ENCODE measurements at places on chromosomes 4 and X.

DNA sequence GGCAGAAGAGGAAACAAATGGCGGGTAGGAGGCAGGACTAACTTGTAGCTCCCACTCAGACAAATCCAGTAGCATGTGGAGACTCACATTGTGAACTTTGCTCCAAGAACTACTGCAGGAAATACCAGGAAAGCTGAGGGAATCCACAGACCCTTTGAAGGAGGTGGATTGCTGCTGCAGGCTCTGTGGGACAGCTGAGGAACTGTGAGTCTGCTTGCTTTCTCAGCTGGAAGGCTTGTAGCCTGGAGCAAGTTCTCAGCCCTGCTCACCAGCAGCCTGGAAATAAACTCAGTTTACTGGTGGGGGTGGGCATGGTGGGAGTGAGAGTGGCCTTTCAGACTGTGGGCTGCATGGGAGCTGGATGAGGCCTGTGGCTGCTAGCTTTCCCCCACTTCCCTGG, 16.0 kb downstream of the RTL3 start:
- DNase-seq = no peak

GRCh38 chr4:138487230-138487629, 245.1 kb upstream of the SLC7A11 start:
- no peak for DNase-seq

- DNase-seq = no peak
Measured at GRCh38 chrX:88604433-88605221, 142.4 kb upstream of the CPXCR1 start.

- DNase-seq = no peak
Measured at GRCh38 chr4:52510939-52511565, 148.0 kb downstream of the USP46 start.

- no peak for DNase-seq
Measured at GRCh38 chr4:18050448-18050847, 28.9 kb upstream of the LCORL start.

DNA sequence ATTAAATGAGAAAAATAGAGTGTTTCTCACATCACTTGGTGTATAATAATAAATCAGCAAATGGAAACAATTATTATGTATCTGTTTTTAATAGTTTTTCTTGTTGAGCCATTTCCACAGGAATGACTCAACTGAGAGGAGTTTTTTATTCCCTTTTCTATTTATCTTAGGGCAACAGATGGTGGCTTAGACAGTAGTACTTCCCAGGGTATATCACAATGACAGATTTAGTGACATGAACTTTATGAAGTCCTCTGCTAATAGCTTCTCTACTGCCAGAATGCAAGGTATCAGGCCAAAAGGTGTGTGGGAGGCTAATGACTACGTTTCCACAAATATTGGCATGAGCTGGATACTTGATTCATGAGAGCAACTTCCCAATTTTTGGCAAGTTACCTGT, 126.7 kb downstream of the HTR2C start:
- no peak for DNase-seq

- DNase-seq = no peak
Measured at GRCh38 chrX:17662391-17662790, 74.9 kb upstream of the SCML1 start.

GRCh38 chrX:131633285-131633917, 89.5 kb downstream of the OR13H1 start:
- DNase-seq = peak; percentile 57

DNA sequence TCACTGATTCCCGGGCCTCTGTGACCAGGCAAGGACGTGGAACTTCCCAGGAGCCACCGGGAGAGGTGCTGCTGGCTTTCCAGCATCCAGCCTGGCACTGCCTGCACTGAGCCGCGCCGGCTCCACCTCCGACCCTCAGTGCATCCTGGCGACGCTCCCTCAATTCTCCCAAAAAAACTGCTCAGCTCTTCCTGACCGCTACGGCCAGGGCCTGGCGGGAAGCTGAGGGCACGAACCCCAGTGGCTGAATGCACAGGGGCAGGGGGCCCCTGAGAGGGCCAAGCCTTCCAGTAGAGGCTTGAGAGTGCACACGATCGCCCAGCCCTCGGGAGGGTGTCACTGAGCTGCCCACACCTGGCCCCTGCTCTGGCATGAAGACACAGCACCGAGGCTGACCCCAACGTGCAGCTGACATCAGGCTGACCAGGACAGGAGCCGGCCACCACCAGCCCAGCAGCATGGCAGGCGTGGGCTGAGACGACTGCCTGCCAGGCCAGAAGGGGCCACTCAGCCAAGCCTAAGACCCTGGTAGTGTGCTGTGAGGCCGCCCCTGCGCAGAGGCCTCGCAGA, 6.9 kb downstream of the CTBP1 start:
- DNase-seq = no peak

DNA sequence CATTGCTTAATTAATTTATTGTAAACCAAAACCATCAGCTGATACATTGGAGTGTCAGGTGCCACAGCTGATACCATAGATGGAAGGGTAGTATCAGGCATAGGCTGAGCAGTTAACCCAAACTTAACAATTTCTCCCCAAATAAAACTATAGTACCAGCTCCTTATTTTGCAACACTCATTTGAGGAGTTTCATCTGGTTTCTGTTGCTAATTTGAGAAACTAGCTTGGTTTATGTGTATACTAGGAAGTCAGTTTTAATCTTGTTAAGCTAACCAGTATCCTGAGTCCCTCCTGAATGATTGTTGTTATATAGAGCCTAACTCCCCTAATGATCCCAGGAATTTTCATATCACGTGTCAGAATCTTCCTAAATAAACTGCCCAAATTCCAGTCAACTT, 12.7 kb downstream of the DCAF16 start:
- DNase-seq = no peak

DNA sequence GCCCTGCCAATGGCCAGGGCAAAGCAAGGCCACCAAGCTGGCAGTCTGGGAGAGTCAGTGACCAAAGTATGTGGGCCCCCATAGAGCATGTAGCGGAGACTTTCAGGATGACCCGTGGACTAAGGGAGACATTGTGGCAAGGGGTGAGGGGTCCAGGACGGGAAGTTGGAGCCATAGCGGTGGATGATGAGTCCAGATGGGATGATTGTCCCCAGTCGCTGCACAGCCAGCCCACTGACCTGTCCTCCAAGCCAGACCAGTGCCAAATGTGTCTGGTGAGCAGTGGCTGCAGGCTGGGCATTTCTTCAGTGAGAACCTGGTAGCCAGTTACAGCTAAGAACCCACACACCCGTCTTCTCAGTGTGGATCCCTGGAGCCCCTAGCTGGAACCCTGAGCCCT, 34.3 kb downstream of the ZNF185 start:
- no peak for DNase-seq

DNA sequence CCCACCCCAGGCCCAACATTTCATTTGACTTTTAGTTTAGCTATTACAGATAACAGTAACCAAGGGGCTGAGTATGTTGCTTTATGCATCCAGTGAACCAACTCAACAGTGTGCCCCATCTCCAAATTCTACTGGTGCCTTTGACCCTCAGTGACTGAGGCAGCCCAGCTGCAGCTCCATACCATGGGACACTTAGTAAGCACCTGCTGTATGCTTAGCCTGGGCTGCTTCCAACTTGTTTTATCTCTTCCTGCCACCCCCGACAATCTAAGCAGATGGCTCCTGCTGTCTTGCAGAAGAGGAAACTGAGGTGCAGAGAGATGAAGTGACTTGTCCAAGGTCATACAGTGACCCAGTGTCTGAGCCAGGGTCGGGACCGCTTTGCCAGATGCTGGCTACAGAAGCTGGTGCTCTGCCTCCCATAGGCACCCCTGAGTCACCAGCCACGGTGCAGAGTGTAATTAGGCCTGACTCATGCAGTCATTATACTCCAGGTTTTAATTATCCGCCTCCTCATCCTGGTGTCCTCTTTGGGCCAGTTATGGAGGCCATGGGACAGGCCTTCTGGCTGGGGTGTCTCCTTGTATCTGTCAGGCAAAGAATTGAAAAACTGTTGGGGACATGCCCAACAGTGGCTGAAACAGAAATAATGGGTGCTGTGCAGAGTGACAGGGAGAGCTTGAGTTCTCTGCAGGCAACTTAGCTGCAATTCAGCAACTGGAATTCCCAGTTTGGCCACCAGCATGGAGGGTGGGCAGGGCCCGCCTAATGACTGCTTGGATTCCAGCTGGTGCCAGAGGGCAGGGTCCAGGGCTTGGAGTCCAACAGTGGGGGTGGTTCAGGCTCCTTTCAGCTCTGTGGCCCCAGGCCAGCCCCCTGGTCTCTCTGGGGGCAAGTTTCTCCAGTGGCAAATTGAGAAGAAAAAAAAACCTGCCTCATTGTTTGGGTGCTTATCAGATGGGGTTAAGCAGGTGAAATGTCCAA, 8.2 kb upstream of the GPR78 start:
- DNase-seq = no peak

DNA sequence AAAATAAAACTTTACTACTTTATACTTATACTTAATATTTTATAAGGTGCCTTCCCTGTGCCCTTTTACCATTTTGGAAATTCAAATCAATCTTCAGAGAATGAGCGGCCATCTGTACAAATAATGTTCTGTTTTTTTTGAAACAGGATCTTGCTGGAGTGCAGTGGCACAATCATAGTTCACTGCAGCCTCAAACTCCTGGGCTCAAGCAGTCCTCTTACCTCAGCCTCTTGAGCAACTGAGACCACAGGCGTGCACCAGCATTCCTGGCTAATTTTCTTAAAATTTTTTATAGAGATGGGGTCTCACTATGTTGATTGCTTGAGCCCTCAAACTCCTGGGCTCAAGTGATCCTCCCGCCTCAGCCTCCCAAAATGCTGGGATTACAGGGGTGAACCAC, 53.5 kb downstream of the FAM114A1 start:
- no peak for DNase-seq

DNA sequence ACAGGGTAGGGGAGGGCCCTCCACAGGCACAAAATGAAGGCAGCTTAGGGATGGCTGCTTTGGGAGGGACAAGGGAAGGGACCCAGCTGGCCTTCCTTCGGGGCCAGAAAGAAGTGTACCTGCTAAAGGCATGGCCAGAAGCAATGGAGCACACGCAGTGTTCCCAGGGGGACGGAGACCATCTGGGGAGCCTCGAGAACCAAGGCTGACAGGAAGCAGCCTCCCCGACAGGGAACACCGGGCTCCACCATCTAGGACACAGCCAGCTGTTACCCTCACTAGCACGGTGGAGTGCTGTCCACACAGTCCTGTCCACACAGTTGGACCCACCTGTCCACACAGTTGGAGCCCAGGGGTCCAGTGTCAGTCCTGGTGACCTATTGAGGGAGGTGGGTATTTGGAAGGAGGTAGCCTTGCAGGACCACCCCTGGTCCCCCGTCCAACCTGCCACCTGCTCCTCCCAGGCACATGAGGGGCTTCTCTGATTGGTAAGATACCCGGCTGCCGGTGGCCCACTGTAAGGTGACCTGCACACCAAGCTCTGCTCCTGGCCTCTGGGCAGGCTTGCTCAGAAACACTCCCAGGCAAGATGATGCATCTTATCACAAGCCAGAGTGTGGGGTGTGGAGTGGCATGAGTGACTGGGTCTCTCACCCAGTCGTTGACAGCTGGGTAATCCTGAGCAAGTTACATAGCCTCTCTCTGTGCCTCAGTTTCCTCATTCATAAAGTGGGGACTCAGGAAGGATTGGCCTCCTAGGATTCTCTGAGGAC, 20.5 kb upstream of the AFAP1 start:
- DNase-seq = no peak

- DNase-seq = no peak
Measured at GRCh38 chr4:53583513-53583912, 7.8 kb downstream of the LNX1 start.

GRCh38 chr4:78426972-78427371, 124.6 kb upstream of the ANXA3 start:
- DNase-seq = no peak

GRCh38 chr4:97866821-97867556, 276.3 kb downstream of the STPG2 start:
- DNase-seq = no peak

DNA sequence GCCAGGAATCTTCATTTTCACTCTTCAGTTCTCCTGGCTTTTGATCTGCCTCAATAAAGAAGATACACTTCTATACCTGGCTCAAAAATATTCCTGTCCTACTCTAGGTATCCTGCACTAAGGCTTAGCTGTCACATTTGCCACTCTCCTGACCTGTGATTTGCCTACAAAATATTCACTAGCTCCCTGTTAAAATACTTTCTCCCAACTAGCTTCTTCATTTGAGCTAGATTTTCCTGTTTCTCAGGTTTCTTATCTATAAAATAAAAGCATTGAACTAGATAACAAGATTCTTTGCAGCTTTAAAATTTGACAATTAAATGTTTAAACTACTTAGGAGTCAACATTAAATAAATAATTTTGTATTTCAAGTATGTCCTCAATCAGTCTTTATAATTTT, 53.2 kb downstream of the CHIC2 start:
- DNase-seq = no peak

DNA sequence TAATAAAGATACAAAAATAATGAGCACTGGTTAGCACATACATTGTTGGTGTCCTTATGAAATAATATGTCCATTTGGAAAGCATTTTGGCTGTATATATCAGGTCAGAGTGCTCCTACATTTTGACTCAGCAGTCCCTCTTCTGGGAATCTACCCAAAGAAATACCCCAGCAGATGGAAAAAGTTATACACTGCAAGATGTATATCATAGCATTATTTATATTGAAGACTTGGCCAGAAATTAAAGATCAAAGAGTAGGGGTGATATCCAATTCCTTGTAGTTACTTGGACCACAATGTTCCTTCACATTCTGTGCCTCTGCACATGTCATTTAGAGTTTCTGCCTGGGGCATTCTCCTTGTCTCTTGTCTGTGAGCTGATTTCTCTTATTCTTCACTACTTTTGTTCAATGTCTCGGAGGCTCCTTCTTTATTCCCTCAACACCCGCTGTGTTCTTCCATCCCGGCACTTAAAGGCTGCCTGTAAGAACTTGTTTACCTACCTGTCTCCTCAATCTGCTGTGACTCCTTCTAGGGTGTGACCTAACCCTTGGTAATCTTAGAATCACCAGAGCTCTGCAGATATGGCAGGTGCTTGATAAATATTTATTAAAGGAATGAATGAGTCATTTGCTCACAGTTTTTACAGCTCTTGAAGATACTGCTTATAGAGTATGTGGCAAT, 3.1 kb upstream of the TSPAN5 start:
- no peak for DNase-seq

- no peak for DNase-seq
Measured at GRCh38 chr4:10122236-10122932, 5.8 kb upstream of the WDR1 start.

- no peak for DNase-seq
Measured at GRCh38 chr4:132195176-132195575, 953.9 kb upstream of the PCDH10 start.

DNA sequence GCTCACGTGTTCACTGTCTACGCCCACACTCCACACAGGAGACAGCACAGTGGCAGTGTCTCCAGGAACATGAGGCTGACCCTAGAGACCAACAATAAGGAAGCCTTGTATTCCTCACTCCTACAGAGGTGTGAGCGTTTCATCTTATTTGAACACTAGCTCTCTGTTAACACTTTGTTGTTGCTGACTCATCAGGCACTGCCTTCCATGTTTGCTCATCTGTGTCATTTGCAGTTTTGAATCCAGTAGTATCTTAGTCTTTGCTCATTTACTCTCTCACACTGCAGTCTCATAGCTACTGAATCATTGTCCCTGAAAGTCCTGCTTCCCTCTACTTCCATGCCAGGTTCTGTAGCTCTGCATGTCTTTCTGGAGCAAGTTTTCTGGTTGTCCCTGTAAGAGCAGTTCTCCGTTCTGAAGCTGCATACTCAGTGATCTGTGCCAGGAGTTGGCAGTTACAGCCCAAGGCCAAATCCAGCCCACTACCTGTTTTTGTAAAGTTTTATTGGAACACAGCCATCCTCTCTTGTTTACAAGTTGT, 80.3 kb upstream of the DCLK2 start:
- DNase-seq = no peak

- DNase-seq = peak; percentile 20
Measured at GRCh38 chr4:119858176-119858575, 208.5 kb downstream of the MAD2L1 start.

All from suppressor macrophage treated with lipopolysaccharide for 1 hour (primary cell).